HT1080 (cell line): ENCODE measurements at places on chromosomes 7 and 10. TPM values are rescaled to one million over a fixed set of nuclear protein-coding genes. Genes with fewer than 3 reads are reported as not detected.

DNA sequence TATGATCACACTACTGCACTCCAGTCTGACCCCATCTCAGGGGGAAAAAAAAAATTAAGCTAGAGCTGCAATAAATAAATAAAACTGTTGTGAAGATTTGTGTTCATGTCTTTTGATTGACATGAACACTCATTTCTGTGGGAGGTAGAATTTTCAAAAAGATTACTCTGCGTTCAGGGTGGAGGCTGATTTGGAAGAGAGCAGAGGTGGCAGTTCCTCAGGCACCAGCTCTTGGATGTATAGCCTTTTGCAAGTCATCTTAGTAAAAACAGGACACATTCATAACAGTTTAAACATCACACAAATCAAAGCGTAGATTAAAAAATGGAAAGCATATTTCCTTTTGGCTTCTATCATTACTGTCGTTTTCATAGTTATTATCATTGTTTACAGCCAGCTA lies 243.5 kb upstream of the LRGUK start:
- DNase-seq, result no peak

DNA sequence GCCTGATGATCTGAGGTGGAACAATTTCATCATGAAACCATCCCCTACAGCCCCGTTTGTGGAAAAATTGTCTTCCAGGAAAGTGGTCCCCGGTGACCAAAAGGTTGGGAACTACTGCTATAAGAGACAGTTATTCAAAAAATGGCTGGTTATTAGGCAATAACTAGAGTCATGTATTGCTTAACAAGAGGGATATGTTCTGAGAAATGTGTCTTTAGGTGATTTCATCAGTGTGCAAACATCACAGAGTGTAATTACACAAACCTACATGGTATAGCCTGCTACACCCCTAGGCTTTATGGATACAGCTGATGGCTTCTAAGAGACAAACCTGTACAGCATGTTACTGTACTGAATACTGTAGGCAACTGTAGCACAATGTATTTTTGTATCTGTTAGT lies 71.3 kb upstream of the CSTF2T start:
- DNase-seq, result no peak

DNA sequence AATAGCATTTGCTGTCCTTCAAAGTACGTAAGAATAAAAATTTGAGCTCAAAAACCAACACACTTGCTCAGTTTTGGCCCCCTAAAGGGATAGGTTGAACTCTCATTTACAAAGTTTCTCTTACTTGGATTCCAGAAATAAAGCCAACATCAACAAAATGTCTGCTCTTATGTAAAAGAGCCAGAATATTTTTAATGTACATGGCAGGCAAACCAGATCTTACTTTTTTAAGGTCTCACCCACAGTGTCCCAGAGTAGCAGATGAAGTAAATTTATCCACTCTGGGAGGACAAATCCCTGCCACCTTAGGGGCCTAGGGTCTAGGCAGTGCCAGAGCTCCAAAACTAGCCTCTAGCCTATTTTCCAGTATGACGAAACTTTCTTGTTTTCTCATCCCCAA lies 159.6 kb downstream of the SKAP2 start:
- DNase-seq, result no peak

DNA sequence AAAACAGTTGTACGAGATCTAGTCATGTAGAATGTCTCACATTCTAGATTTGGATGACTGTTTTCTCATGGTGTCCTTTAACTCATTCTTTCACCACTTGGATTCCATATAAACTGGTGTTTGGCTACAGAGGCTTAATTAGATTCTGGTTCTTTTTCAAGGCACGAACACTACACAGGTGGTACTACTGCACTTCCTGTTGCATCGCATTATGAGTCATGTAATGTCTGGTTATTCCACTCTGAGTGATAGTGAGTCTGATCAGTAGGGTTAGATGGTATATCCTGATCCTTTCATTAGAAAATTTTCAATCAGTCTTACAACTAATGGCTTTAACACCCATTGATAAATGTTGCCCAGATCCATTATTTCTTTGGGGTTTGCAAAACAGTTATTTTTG lies 11.2 kb upstream of the AKAP9 start:
- no peak for DNase-seq

GRCh38 chr7:158420591-158421340 lies 166.9 kb downstream of the PTPRN2 start:
- DNase-seq, result no peak

DNA sequence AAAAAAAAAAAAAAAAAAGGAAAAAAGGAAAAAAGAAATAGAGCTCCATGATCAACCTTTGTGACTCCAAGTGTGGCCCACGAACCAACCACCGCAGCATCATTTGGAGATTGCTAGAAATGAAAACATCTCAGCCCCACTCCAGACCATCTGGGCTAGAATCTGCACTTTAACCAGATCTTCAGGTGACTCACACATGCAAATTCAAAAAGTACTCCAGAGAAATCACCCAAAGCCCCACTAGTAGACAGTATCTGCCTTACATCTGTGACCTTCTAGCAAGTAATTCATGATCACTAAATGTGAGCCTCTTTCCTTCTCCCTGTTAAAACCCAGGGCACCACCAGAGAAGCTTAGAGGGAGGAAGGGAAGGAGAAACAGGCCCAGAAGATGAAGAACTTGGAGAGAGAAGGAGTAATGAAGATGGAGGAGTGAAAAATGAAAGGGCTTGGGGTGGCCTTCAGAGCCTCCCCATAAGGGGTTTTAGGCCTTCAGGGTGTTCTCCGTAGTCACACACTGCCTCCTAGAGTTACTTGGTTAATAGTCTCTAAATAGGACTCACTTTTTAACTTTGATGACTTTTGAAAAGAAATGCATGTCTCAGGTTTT lies 94.0 kb downstream of the SLC37A3 start:
- DNase-seq, result peak; percentile 10

DNA sequence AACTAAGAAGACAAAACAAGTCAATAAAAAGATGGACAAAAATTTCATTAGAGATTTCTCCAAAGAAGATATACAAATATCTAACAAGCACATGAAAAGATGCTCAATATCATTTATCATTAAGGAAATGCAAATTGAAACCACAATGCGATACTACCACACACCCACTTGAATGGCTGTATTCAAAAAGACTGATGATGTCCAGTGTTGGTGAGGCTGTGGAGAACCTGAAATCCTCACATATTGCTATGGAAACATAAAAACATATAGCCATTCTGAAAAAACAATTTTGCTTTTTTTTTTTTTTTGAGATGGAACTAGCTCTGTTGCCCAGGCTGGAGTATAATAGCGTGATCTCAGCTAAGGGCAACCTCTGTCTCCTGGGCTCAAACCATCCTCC lies 124.1 kb upstream of the LAMB4 start:
- no peak for DNase-seq

DNA sequence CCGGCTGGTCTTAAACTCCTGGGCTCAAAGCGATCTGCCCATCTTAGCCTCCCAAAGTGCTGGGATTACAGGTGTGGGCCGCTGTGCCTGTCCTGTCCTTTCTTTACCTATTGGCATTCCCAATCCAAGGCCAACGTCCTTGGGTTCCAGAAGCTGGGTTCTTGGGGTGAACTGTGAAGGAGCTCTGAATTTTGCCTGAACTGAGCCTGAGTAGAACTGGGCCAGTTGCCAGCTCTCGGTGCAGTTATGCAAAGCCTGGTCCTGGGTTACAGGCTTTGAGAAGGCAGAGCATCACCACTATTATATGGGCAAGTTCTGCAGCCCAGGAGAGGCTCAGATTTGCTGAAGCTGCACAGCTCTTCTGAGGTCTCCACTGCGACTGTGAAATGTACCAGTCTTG lies 24.6 kb upstream of the SH2D4B start:
- DNase-seq, result no peak

GRCh38 chr10:72173619-72174296 lies 42.1 kb upstream of the ANAPC16 start:
- peak; percentile 7 for DNase-seq

DNA sequence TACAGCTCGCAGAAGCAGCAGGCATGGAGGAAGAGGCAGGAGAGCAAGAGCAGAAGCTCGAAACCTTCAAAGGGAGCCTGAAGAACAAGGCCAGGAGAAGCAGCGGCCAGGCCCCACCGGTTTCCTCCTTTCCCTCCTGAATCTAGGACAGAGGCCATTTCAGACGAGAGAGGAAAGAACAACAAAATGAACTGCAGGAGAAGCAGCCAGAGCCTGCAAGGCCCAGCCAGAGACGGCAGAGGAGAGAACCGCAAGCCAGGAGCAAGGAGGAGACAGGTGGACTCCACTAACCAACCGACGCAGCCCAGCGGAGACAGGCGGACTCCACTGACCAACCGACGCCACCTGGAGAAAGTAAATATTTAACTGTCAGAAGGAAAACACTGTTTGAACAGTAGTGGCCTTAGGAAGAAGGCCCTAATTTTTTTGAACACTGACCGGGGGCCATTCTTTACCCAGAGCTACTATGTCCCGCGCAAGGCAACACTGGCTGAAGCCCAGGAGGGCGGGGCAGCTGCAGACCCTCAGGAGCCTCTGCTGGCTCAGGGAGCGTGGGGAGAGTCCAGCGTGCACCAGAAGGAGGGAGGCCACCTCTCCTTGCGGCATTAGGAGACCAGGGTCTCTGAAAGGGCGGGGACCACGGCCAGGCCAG lies 559.2 kb downstream of the PTPRN2 start:
- DNase-seq, result no peak

GRCh38 chr7:79454361-79454960 lies 994 bp upstream of the MAGI2 start:
- no peak for DNase-seq

DNA sequence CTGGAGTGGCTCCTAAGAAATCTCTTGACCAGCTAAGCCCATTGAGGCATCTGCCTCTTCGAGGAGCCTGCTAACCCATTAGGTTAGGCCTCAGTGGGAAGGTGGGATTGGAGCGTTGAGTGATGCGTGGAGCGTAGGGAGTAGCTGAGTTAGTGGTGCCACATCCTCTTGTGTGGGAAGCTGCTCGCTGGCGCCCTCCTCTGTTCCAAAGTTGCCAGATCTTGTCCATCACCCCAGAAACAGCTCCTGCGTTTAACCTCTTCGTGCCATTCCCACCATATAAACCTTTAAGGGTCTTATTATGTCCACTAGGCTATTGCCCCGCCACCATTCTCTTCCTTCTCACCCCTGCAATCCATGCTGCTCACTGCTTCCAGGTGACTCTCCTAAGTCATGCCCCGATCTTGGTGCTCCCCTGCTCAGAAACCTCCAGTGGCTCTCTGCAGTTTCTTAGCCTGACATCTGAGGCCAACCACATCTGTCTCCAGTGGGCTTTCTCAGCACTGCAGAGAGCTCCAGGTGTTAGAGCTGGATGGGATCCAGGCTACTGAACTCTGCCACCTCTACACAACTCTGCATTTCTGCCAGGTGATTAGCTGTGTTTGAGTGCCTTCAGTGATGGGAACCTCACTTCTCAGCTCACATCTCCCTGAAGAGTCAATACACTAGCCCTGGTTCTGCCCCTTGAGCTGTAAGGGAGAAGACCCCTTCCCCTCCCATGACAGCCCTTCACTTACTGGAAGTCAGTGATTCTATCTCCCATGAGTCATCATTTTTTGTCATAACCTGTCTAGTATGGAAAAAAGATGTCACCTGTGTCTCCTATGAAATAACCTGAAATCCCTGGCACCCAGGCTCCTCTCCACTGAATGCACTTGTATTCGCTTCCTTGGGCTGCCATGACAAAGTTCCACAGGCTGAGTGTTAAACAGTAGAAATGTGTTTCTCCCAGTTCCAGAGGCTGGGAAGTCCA lies 65.0 kb upstream of the FGFR2 start:
- no peak for DNase-seq

DNA sequence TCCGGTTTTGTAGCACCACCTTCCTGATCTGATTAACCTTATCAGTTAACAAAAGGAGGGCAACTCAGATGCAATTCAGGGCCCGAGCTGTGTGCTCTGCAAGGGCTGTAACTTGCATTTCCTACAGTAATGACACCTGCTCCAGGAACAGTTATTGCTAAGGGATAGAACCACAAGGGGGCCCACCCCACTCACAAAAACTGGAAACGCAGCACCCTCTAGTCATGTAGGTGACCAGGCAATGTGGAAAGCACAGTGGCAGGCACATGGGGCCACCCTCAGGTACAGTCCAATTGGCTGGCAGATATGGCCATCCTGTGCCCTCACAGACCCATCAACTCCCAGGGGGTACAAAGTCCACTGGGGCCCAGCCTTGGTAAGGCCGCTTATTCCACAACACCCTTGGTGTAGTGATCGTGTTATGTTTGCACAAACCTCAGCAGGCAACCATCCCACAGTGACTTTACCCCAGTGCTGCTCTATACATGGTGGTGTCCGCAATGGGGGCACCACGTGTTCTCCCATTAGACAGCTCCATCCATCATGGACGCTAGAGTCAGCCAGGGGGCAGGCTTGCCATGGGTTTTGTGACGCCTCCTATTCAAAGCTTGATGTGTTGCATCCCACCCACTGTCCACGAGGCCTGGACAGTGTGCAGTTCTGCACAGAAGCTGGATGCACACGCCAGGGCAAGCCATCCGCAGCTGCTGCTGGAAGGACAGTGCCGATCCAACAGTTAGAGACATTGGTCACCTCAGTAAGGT lies 9.4 kb downstream of the RNF133 start:
- DNase-seq, result no peak

DNA sequence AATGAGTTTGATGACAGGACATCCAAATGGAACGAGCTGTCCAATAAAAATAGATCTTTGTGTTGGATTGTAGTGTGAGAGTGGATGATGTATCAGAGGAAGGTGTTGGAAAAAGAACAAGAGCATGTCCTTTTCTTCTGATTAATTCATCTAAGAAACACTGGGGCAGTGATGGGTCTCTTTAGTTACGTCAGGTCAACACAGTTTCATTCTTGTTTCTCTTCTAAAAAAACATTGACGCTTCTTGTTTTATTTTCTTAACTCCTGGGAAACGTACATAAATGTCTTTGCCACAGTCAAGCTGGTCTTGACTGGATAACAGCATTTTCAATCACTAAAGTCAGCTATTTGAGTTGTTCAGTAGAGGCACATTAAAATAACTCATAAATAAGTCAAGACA lies 67.0 kb downstream of the PPP1R9A start:
- DNase-seq, result no peak

The CNPY4 gene
- 11.8 and 12.0 TPM in 2 replicates for total RNA-seq

The ADAMTS14 gene
- under 0.01 TPM in 1 of 2 replicates, not detected in the other for total RNA-seq

The GPC2 gene
- 0.51 TPM in 1 of 2 replicates, not detected in the other for total RNA-seq

The ELMO1 gene
- total RNA-seq, result 6.2 and 12.3 TPM in 2 replicates

The COL28A1 gene
- total RNA-seq, result not detected in 2 replicates

The SPDYE3 gene
- not detected in 2 replicates for total RNA-seq

The OPALIN gene
- not detected in 2 replicates for total RNA-seq

The ITGA8 gene
- not detected in 2 replicates for total RNA-seq
